Skin of body (tissue), 3 donors: ENCODE measurements at places on chromosomes 7 and 10. TPM values are rescaled to one million over a fixed set of nuclear protein-coding genes. Genes with fewer than 3 reads are reported as not detected.
A peak's percentile ranks its signal among the peaks of the same experiment; 100 is the strongest.

DNA sequence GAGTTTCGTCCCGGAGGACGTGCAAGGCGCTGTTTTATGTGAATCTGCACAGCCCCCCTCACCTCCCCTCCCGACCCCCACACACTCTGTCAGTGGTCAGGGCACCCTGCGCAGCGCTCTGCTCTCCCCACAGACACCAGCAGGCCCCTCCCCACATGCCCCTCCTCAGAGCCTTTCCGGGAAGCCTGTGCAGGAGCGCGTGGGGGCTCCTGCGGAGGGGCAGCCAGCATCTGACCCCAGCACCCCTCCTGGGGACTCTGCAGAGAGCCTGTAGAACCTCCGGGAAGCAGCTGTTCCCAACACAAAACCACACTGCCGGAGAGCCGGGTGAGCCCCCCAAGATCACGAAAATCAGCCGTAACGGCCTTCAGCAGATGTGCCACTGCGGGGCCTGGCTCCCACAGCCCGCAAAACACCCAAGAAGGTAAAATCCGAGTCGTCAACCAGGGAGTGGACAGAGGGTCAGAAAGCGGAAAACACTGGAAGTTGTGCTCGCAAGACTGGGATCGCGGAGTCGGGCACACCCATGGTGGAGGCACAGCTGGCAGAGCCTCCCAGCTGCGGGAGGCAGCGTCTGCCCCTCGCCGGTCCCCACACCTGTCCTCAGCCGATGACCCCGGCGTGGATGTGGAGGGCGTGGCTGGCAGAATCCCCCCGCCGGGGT, 53.8 kb upstream of the PDGFA start:
- DNase-seq, result no peak

- no peak for DNase-seq
Observed at GRCh38 chr10:114278140-114278883, 39.3 kb downstream of the VWA2 start.

DNA sequence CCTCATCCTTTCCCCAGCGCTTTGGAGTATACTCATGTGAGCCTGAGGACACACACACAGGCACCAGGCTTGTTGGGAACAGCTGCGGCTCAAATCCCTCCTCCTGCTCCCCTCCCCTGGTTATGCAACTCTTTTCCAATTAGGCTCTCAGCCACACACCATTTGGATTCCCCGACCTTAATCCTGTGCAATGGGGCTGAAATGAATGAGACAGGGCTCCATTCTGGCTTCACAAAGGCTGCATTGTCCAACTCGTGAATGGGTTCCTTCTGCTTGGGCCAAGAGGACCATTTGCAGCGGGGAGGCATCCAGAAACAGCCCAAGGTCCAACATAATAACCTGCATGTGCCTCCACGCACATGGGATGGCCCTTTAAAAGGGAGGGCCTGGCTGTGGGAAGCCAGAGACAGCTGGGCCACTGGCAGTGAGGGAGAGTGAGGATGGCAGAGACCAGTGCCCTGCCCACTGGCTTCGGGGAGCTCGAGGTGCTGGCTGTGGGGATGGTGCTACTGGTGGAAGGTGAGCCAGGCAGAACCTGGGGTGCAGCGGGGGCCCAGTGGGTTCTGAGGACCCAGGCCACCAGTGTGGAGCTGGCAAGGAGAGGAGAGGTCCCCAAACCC, at the start of gene RGR:
TSS of gene RGR (plus strand) at position 403 of the 620 bp plus-strand sequence. CDS start at position 441, 38 bp downstream.
- peak; percentile 49 for DNase-seq

SPDYE8 gene
- 0.10 TPM for total RNA-seq
